Stimulated activated CD4-positive, alpha-beta T cell treated with anti-CD3 and anti-CD28 coated beads, Interleukin-1b, Interleukin-23, amount 100 ng/mL, for 4 hours (primary cell): ENCODE measurements at places on chromosomes 12 and 14.

DNA sequence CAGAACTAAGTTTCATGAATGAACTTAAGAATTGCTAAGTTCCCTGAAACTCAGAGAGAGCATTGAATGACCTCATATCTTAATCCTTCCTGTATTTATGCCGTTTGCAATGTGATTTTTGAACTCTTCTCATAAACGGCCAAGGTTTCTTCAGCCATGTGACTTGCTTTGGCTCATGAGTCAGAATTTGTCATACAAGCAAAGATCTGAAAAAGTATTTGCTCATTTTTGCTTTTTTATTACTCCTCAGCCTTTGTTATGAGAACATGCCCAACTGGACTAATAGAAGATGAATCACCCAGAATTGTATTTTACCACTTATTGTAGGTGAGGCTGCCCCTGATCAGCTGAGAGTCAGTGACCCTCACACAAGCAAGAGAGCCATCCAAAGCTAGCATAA lies 693.8 kb downstream of the BCL11B start:
- DNase-seq: no peak

DNA sequence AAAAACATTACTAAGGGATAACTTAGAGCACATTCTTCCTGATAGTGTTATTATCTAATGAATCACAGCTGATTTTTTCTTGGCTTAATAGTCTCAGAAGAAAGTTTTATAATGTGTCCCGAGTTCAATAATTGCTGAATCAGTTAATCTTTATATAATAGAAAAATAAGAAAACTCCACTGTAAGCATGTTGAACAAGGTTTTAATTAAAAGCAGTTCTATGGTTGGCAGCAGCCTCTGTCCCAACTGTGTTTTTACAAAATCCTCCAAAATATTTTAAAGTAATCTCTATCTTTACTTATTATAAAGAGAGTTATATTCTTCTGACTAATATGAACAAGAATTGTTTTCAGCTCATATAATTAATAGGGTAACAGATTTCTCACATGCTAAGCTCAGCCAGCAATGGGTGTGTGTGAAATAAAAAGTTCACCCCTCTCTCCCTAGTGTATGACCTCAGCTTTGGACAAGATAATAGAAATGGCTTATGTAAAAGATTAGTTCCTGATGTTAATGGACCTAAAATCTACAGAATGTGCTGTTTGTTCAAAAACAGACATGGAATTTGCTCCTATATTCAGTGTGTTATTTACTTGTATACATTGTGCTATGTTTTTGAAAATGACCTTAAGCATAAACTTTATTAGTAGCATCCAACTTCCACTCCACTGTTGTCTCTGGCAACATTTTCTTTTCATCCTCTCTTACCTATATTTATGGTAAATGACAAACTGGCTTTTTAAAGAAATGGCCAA lies 67.1 kb upstream of the DCN start:
- DNase-seq: no peak

GRCh38 chr14:104246401-104247335 lies 108.3 kb downstream of the KIF26A start:
- DNase-seq: no peak

GRCh38 chr12:3294481-3294911 lies 196.5 kb upstream of the PRMT8 start:
- DNase-seq: no peak

- no peak for DNase-seq
Measured at GRCh38 chr12:27958675-27959074, 13.9 kb downstream of the PTHLH start.

- no peak for DNase-seq
Measured at GRCh38 chr12:39440781-39441180, 2.1 kb downstream of the KIF21A start.

DNA sequence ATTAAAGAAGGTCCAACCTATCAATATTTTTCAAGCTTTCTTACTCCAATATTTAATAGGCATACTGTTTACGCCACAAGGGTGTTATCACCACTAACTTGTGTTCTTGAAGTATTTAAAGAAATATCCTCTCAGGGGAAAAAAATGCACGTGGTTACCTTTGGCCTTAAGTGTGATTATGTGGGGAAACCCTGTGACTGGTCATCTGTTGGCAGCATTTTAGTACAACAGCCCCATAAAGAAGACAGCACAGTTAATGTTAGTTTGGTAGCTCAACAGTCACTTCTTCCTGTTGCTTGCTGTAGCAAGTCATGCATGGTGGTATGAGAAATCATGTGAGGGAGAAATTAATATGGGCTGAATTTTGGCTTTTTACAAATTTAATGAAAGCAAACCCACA lies 1021.5 kb upstream of the TMEM132C start:
- DNase-seq: no peak

DNA sequence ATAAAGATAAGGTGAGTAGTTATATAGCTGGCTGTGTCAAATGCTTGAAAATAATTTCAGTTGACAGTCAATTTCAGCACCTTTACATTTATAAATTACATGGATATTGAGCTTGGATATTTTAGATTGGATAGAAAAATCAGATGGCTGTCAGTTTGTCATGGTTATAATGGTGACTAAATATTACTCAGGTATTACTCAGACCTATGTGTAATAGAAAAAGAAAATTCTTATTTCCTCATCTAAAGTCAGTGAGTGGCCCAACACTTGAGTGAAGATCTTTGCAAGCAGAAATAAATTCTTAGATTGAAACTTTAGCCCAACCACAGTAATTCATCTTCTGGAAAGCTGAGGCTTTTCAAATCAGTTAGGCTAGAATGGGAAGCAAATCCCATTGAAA lies 354.4 kb downstream of the NAV3 start:
- no peak for DNase-seq
